A549 (cell line): ENCODE measurements at places on chromosomes 5 and 9.

DNA sequence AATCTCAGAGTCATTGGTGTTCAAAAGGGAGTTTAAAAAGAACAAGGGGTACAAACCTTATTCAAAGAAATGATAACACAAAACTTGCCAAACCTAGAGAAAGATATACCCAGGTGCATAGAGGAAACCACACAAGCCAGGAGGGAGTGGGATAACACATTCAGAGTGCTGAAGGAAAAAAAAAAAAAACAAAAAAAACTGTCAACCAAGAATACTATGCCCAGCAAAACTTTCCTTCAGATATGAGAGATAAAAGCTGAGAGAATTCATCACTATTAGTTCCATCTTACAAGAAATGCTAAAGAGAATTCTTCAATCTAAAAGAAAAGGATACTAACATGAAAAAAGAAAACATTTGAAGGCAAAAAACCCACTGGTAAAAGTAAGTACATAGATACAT, 11.5 kb upstream of the TESK1 start:
- no peak for DNase-seq

DNA sequence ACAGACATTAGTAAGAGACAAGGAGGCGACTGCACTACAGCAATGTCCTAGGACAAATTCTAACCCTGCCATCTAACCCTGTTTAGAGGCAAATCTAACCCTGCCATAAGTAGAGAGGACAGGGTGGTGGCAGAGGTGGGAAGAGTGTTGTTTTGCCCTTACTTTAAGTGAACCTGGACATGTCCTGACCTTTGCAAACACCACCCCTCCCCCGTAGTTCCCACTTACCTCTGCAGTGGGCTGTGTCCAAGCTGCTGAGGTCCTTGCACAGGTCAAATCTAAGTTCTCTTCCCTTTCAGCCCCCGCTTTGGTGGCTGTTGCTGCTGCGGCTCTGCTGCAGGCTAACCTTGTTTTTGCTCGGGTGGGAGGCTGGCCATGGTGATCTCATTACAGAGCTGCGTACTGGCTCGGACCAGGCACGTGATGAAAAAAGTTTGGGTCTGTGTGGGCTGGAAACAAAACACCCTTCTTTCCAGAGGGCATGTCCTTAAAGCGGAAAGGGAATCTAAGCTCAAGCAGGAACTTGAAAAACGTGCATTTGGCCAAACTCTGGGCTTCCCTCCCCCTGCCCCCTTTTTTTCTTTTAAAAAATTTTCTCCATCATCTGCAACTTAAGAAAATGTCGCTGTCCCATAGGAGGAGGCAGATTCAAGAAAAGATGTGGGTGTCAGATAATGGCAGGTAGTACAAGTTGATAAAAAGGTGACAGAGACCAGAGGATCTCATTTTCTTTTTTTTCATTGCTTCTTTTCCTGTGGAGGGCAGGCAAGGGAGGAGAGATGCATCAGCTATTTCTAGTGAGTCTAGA, at the start of gene FAXDC2:
Gene FAXDC2 (minus strand): TSS at position 349 of the 808 bp plus-strand sequence. CDS start 12,425 bp downstream, outside the sequence.
- no peak for DNase-seq

DNA sequence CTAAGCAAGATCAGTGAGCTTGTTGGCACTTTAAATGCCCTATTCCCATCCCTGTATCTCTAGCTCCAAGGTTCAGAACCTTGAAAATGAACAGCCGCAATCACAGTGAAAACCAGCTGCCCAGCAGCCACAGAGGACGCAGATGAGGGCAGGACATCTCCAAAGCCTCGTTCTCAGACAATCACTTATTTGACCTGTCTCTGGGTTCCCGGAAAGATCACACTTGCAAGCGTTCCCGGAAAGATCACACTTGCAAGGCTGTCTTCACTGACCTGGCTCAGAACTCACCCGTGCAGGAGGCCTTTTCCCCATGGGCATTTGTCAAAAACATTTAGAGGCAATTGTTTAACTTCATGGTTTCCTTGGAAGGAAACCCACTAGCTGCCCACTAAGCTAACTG, 25.7 kb downstream of the IPPK start:
- DNase-seq = no peak

DNA sequence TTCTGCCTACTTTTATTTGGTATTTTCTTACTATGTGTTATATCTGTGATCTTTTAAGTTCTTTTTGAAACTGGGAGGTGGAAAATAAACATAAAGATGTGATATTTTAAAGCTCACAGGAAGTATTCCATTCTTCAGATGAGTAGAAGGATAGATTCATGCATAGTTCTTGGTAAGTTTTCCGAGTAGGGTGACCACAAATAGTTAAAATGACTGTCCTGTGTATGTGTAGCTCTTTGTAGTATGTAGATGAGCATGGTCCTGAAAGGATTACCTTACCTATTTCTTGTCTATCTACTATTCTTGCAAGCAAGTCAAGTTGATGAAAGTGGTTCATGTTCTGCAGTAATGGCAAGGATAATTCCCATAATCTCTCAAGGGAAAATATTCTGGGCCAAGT, 47.7 kb downstream of the SRFBP1 start:
- no peak for DNase-seq

GRCh38 chr9:130255631-130256134, 9.9 kb upstream of the HMCN2 start:
- DNase-seq = no peak

GRCh38 chr9:135507104-135508035, 6.9 kb downstream of the MRPS2 start:
- DNase-seq = no peak
